Sigmoid colon (tissue), 7 donors: ENCODE measurements at places on chromosomes 2 and 18. TPM values are rescaled to one million over a fixed set of nuclear protein-coding genes. Genes with fewer than 3 reads are reported as not detected.

PID1 gene
- total RNA-seq: 67.4 TPM

CCNYL1 gene
- 9.2 TPM for total RNA-seq

MSGN1 gene
- not detected for total RNA-seq

UGT1A3 gene
- total RNA-seq: not detected

HOXD11 gene
- total RNA-seq: 18.3 TPM

APLF gene
- total RNA-seq: 11.0 TPM

UGT1A6 gene
- not detected for total RNA-seq

GAREM1 gene
- 5.3 TPM for total RNA-seq

- DNase-seq: no peak
- H3K4me3 ChIP-seq: no peak overlapping the region
- H3K4me1 ChIP-seq: no peaks in the 10 kb centered on the region
- H3K27me3 ChIP-seq: no peaks in the 10 kb centered on the region
- no peaks in the 10 kb centered on the region for H3K36me3 ChIP-seq
These were observed 200.3 kb downstream of the NYAP2 start for GRCh38 chr2:225599856-225600255.

- H3K27ac ChIP-seq: no peak overlapping the region
- H3K4me3 ChIP-seq: no peak overlapping the region
- peaks cover 28% of the 10 kb centered on the region for H3K4me1 ChIP-seq
- H3K27me3 ChIP-seq: peaks cover 24% of the 10 kb centered on the region
- DNase-seq: no peak
These were observed 3.8 kb upstream of the TBR1 start for GRCh38 chr2:161412346-161412745.

DNA sequence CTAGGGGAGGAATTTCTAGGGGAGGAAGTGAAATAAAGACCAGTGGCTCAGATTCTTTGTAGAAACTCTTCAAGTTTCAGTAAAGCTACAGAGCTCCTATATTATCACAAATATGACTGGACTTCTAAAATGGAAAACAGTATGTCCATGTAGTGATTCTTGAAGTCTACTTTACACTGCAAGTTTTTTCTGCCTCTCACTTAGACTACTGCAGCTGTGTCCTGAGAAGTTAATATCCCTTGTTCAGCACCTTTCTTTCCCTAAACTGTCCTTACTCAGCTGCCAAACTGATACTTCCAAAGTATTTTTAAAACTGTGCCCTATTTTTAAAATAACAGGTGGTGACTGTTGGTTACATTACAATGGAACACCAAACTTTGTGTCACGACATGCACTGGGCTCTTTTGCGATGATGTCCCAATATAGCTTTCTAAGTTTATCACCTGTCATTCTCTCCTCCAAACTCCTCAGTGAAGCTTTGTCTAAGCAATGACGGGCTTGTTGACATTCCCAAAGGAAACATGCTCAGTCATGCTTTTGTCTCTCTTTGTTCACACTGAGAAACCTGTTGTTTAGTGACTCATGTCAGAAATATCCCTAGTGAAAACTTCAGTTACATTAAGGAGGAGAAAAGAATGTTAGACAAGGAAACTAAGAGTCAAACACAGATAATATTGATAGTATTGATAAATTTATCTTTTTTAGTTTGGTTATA is 341.1 kb downstream of the ARL6IP6 start:
- no peak overlapping the region for H3K4me3 ChIP-seq
- no peak overlapping the region for H3K27ac ChIP-seq
- no peaks in the 10 kb centered on the region for H3K27me3 ChIP-seq
- DNase-seq: no peak
- H3K4me1 ChIP-seq: no peaks in the 10 kb centered on the region

- H3K4me3 ChIP-seq: no peak overlapping the region
- H3K27ac ChIP-seq: no peak overlapping the region
- DNase-seq: no peak
- H3K36me3 ChIP-seq: no peaks in the 10 kb centered on the region
These were observed 6.9 kb downstream of the CDH20 start for GRCh38 chr18:61340148-61340547.

- no peak for DNase-seq
- no peak overlapping the region for H3K27ac ChIP-seq
- no peaks in the 10 kb centered on the region for H3K36me3 ChIP-seq
These were observed 127.1 kb downstream of the GREB1L start for GRCh38 chr18:21369146-21369545.

DNA sequence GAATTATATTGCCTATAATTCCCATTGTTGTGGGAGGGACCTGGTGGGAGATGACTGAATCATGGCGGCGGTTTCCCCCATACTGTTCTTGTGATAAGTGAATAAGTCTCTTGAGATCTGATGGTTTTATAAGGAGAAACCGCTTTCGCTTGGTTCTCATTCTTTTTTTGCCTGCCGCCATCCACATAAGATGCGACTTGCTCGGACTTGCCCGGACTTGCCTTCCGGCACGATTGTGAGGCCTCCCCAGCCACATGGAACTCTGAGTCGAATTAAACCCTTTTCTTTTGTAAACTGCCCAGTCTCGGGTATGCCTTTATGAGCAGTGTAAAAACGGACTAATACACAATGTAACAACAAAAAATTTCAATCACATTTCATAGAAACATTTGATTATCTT is 115.8 kb downstream of the C2orf74 start:
- no peak overlapping the region for H3K27ac ChIP-seq
- no peaks in the 10 kb centered on the region for H3K27me3 ChIP-seq
- DNase-seq: no peak
- H3K4me1 ChIP-seq: no peaks in the 10 kb centered on the region
- no peak overlapping the region for H3K4me3 ChIP-seq
- peaks cover 3% of the 10 kb centered on the region for H3K36me3 ChIP-seq

GRCh38 chr18:63422864-63423304 is 608 bp upstream of the VPS4B start:
- H3K4me1 ChIP-seq: peaks cover 17% of the 10 kb centered on the region
- no peak for DNase-seq
- no peaks in the 10 kb centered on the region for H3K36me3 ChIP-seq
- no peaks in the 10 kb centered on the region for H3K27me3 ChIP-seq

GRCh38 chr2:82913566-82913965 is 1545.5 kb downstream of the SUCLG1 start:
- no peak overlapping the region for H3K27ac ChIP-seq
- no peak overlapping the region for H3K4me3 ChIP-seq
- no peaks in the 10 kb centered on the region for H3K4me1 ChIP-seq
- DNase-seq: no peak
- no peaks in the 10 kb centered on the region for H3K27me3 ChIP-seq

- peaks cover 18% of the 10 kb centered on the region for H3K4me1 ChIP-seq
- H3K27me3 ChIP-seq: no peaks in the 10 kb centered on the region
- H3K4me3 ChIP-seq: peak overlapping the region; percentile 50
- peak overlapping the region; percentile 66 for H3K27ac ChIP-seq
- no peaks in the 10 kb centered on the region for H3K36me3 ChIP-seq
- DNase-seq: peak; percentile 64
These were observed 8.9 kb upstream of the TMEM185B start for GRCh38 chr2:120231974-120232635.

DNA sequence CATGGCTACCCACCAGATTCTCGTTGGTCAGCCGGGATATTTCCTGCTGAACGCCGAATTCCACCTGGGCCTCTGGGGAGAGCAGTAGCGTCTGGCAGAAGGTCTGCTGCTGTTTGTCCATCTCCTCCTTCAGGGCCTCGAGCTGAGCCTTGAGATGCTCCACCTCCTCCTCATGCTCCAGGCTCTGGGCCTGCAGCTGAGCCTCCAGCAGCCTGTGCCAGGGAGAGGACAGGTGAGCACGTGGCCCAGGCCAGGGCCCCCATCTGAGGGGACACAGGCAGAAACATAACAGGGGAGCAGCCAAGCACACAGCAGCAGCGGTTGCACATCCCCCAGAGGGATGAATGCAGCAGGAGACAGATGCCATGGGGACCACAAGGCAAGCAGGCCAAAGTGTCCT is 40.1 kb upstream of the ACAA2 start:
- no peak for DNase-seq
- no peaks in the 10 kb centered on the region for H3K4me1 ChIP-seq
- H3K27ac ChIP-seq: no peak overlapping the region
- no peaks in the 10 kb centered on the region for H3K36me3 ChIP-seq
- H3K4me3 ChIP-seq: no peak overlapping the region

GRCh38 chr2:73933194-73933593 is 6.5 kb downstream of the DGUOK start:
- no peak for DNase-seq
- no peak overlapping the region for H3K4me3 ChIP-seq
- no peaks in the 10 kb centered on the region for H3K27me3 ChIP-seq
- H3K27ac ChIP-seq: no peak overlapping the region
- no peaks in the 10 kb centered on the region for H3K36me3 ChIP-seq

DNA sequence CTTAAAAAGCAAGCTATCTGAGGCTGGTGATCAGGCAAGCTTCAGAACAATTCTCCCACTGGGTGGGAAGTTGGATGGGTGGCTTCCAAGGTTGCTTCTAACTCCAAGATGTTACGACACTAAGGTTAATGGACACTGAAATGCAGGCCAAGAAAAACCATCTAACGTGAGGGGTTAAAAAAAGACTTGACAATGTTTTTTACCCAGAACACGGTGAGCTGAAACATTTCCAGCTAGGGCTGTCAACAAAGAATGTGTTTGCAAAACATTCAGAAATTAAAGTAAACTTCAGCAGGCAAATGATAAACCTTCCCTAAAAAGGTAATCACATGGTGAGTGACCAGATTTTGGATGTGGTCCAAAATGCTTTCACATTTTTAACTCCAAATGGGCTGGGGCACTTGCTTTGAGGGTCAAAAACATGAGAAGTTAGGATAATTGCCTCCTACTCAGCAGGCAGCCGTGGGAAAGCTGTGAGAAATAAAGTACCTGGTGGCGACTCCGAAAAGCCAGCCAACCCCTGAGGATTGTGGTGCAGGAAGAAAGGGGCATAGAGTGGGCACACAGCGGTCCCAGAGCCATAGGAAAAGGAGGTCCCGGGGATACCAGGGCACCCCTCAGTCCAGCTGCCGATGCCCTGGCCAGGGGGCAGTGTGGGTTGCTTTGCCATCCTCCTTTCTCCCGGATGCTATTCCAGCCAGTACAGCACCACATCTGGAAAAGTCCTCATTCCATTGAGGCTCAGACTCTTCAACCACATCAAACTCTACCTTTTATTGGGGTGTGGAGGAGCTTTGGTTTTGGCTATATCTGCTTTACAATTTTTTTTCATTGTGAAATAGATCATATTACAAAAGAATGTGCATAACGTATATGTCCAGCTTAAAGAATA is 90.0 kb upstream of the ATL2 start:
- H3K4me1 ChIP-seq: peaks cover 83% of the 10 kb centered on the region
- H3K27ac ChIP-seq: peak overlapping the region; percentile 87
- no peaks in the 10 kb centered on the region for H3K36me3 ChIP-seq

DNA sequence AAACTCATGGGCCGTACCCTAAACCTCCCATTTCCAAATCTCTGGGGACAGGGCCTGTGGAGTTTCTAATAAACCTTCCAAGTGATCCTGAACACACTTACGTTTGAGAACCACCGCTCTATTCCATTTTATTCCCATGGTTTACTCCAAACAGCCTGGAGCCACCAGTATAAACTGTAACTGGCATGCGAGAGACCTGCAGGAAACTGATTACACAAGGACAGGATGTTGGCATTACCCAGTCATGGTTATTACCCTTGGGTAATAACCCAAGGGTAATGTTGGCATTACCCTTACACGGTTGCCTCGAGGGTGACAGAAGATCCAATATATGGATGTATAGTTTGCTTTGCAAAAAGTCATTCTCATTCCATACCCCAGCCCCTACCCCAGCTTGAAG is 37.0 kb upstream of the YPEL5 start:
- no peak for DNase-seq
- no peaks in the 10 kb centered on the region for H3K36me3 ChIP-seq
- no peaks in the 10 kb centered on the region for H3K27me3 ChIP-seq
- no peak overlapping the region for H3K4me3 ChIP-seq
- H3K4me1 ChIP-seq: no peaks in the 10 kb centered on the region
- H3K27ac ChIP-seq: no peak overlapping the region

DNA sequence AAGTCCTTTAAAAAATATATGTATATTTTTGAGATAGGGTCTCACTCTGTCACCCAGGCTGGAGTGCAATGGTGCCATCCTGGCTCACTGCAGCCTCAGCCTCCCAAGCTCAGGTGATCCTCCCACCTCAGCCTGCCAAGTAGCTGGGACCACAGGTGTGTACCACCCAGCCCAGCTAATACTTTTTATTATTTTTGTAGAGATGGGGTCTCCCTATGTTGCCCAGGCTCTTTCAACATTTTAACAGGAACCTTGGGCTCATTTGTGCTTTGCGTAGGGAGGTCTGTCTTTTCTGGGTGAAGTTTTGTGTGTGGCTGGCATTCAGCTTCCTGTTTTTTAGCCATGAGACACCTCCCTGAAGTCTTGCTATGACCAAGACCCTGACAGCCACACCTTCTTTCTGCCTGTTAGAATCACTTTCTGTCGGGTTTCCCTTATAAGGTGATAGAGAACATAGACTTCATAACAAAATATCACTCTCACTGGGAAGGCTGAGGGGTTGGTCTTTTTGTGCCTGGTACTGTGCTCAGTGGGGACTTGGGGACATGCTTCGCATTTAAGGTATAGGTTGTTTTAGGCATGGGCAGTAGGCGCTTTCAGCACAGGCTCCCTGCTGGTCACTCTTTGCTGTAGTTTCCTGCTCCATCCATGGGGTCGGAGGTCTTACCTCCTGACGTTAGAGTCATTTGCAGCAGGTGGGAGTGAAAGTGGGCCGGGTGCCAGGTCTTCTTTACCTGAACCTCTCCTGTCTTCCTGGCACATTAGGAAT is 3.4 kb downstream of the RAB31 start:
- H3K27ac ChIP-seq: peak overlapping the region; percentile 95
- no peaks in the 10 kb centered on the region for H3K36me3 ChIP-seq
- no peaks in the 10 kb centered on the region for H3K4me1 ChIP-seq
- H3K4me3 ChIP-seq: no peak overlapping the region

- no peaks in the 10 kb centered on the region for H3K27me3 ChIP-seq
- no peak for DNase-seq
- H3K4me3 ChIP-seq: no peak overlapping the region
- no peaks in the 10 kb centered on the region for H3K4me1 ChIP-seq
- H3K27ac ChIP-seq: no peak overlapping the region
These were observed 47.0 kb downstream of the SLC9A4 start for GRCh38 chr2:102520009-102520408.
